D721Med (cell line): ENCODE measurements at places on chromosomes 6 and 20.

- no peak for DNase-seq
These were observed 125.2 kb downstream of the PHACTR3 start for GRCh38 chr20:59729506-59729905.

- no peak for DNase-seq
These were observed 81.8 kb downstream of the FYN start for GRCh38 chr6:111791415-111791814.

- no peak for DNase-seq
These were observed 2.2 kb downstream of the TAF4 start for GRCh38 chr20:62063315-62063980.

- DNase-seq, result no peak
These were observed 139.4 kb upstream of the GLP1R start for GRCh38 chr6:38909015-38909730.

GRCh38 chr20:58677808-58678207 is 14.8 kb upstream of the NPEPL1 start:
- no peak for DNase-seq

- no peak for DNase-seq
These were observed 121.2 kb downstream of the BCKDHB start for GRCh38 chr6:80227545-80228105.

GRCh38 chr20:36175016-36175415 is 20.5 kb downstream of the EPB41L1 start:
- no peak for DNase-seq

GRCh38 chr6:122077603-122078002 is 321.8 kb upstream of the HSF2 start:
- no peak for DNase-seq

GRCh38 chr6:144395014-144395413 is 109.9 kb downstream of the UTRN start:
- DNase-seq, result no peak

DNA sequence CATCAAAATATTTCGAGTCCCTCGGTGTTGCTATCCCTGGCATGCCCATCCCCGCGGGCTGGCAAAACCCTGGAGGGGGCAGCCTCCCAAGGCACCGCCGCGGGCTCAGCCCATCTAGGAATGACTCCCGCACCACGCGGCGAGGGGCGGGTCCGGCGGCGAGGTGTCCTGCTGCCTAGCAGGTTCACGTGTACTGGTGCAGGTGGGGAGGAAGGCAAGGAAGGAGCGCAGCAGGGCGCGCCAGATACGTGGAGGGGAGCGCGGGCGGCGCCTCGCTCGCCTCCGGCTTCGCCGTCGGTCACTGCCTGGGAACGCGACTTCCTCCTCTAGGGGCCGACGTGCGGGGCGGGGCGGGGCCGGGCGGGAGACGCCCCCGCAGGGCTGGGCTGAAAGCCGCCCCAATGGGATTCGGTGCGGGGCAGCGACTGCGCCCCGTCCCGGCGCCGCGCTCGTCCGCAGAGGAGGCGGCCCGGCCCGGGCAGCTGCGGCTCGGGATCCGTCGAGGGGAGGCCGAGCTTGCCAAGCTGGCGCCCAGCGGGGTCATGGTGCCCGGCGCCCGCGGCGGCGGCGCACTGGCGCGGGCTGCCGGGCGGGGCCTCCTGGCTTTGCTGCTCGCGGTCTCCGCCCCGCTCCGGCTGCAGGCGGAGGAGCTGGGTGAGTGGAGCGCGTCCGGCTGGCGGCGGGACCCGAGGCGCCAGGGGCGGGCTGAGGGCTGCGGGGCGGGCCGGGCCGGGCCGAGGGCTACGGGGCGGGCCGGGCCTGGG is at the start of gene DCBLD1:
Gene DCBLD1, plus strand, starts transcription at position 435 of the 764 bp plus-strand sequence. Its CDS starts 108 bp downstream, at position 543.
- DNase-seq, result peak; percentile 40
